ENCODE measurements at places on chromosomes 2 and 18.

DNA sequence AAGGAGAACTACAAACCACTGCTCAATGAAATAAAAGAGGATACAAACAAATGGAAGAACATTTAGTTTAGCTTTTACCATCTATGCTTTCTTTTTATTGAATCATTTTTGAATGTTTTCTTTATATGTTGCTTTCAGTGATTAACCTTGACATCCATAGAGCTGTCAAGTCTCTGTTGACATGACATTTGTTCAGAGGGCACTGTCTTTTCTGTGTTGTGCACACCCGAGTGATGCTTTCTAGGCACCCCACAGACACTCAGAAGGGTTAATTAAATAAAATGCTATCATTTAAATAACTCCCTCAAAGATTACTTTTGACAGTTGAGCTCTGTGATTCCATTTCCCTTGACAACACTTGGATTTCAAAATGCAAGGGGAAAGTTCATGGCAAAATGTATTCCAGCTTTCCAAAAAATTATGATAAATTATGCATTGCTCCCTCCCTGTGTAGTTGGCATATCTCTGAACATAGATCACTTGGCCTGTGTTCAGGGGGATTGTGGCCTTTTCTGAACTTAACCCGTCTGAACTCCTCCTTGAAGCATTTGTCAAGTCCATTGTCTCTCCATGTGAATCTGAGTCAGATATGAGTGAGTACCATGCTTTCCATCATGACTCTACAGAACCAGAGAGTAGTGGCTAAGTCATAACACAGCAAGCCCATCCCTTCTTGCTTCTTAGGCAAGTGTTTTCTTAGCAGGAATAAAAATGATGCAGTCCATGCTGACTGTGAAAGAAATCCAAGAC lies 372.6 kb downstream of the RPRM start:
- no peak for DNase-seq

DNA sequence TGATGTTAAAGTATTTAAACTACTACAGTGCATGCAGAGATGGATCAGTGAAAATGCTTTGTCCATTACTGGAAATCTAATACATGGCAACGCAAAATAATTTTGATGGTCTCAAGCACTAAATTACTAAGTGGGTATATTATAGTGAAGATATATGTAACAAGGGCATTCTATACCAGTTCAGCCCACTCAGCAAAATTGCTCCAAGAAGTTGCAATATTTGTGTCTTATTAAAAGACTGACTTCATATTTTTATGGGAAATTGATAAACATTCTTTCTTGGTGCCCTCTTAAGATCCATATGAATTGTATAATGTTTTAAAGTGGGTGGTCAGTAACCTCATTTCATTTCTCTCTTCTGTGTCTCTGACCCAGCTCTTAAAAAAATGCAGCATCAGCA lies 343.1 kb upstream of the MEX3C start:
- no peak for DNase-seq

DNA sequence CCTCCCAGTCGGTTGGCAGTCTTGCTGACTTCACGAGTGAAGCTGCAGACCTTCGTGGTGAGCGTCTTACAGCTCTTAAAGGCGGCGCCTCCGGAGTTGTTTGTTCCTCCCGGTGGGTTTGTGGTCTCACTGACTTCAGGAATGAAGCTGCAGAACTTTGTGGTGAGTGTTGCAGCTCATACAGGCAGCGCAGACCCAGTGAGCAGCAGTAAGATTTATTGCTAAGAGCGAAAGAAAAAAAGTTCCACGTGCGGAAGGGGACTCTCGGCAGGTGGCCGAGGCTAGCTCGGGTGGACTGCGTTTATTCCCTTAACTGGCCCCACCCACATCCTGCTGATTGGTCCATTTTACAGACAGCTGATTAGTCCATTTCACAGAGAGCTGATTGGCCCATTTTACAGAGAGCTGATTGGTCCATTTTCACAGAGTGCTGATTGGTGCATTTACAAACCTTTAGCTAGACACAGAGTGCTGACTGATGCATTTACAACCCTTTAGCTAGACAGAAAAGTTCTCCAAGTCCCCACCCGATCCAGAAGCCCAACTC lies 240.3 kb downstream of the LRATD1 start:
- DNase-seq: no peak

DNA sequence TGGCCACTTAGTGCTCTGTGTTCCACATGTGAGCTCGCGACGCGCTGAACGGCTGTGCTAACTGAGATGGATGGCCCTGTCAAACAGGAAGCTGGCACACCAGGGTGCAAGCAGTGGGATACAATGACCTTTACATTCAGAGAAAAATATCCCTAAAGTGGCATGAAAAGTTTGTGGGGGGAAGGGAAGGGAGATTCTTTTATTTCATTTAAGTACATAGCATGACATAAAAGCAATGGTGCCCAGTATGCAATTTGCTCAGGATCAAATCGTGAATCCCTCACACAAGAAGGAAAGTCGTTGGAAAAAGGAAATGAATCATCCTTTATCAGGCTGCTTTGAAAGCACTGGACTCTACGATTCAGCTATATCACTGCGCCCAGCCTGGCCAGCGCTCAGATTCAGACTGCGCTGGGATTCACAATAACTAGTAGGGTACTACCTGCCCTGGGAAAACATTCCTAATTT lies 26.0 kb downstream of the SATB2 start:
- DNase-seq: peak; percentile 44

DNA sequence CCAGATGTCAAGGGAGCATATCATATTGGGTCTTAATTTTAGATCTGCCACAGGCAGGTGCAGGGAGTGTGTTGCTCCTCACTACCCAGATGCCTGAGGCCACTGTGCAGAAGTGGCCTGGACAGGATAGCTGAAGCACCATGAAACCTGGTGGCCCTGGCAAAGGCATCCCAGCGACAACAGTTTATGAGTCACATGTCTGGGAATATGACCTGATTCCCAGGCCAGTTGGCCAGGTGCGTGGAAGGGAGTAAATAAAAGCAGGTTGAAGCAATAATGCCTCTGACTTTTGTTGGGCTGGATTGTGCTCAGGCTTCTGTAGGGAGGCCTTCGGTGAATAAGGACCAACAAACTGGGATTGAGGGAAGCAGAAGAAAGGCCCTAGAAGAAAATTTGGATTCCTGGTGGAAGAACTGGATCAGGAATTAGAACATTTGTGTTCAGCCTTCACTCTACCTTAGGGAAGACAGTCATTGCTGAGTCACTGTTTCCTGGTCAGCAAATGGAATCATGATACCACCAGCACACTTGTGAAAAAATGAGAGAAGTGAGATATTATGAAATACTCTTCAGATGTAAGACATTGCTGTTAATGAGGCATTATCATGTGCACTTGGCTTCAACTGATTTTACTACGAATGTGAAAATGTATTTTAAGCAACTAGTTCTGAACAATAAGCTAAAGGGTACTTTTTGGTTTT lies 78.4 kb upstream of the ZNF516 start:
- DNase-seq: peak; percentile 8
